ENCODE measurements at places on chromosomes 11 and 22. TPM values are rescaled to one million over a fixed set of nuclear protein-coding genes. Genes with fewer than 3 reads are reported as not detected.

FGF19 gene
- total RNA-seq, result not detected

CABP4 gene
- not detected for total RNA-seq

ASCL2 gene
- total RNA-seq, result 0.12 TPM

APOL1 gene
- 7.2 TPM for total RNA-seq

CCDC87 gene
- 0.14 TPM for total RNA-seq

GRCh38 chr11:78194490-78194889 lies 5.8 kb downstream of the USP35 start:
- no peak for DNase-seq

DNA sequence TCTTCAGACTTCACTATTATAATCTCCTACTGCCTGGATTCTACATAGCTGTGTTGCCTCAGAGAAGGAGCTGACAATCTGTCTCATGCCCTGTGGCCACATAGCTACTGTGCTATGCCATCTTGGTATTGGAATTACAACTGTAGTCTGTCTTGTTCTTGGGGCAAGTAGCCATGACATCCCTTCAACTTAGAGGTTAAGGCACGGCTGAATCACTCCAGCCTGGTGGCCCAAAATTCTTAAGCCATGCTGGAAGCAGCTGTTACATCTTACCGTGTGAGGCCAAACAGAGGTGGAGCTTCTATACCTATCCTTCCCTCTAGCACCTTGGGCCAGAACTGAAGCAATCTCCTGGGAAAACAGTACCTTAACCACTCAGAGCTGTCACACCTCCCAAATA lies 14.8 kb downstream of the CARD18 start:
- DNase-seq, result no peak

GNG3 gene
- not detected for total RNA-seq

GRCh38 chr11:6468712-6469495 lies 4.8 kb downstream of the TRIM3 start:
- DNase-seq, result peak; percentile 7

CRYBB3 gene
- total RNA-seq, result 0.43 TPM

DNA sequence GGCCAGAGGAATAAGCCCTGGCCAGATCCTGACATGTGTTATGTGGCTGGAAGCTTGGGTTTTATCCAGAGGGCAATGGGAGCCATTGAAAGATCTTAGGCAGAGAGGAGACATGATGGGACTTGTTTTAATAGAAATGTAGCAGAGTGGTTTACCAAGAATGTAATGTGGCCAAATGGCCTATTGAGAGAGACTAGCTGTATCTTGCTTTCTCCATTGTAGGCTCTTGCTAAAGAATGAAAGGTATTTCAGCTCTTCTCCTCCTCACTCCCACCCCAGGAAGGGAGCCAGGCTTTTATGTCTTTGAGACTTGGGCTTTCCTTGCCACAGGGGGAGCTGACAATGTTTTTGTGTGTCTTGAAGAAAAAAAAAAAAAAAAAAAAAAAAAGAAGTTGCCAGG lies 82.3 kb downstream of the TRIM29 start:
- DNase-seq, result no peak

DNA sequence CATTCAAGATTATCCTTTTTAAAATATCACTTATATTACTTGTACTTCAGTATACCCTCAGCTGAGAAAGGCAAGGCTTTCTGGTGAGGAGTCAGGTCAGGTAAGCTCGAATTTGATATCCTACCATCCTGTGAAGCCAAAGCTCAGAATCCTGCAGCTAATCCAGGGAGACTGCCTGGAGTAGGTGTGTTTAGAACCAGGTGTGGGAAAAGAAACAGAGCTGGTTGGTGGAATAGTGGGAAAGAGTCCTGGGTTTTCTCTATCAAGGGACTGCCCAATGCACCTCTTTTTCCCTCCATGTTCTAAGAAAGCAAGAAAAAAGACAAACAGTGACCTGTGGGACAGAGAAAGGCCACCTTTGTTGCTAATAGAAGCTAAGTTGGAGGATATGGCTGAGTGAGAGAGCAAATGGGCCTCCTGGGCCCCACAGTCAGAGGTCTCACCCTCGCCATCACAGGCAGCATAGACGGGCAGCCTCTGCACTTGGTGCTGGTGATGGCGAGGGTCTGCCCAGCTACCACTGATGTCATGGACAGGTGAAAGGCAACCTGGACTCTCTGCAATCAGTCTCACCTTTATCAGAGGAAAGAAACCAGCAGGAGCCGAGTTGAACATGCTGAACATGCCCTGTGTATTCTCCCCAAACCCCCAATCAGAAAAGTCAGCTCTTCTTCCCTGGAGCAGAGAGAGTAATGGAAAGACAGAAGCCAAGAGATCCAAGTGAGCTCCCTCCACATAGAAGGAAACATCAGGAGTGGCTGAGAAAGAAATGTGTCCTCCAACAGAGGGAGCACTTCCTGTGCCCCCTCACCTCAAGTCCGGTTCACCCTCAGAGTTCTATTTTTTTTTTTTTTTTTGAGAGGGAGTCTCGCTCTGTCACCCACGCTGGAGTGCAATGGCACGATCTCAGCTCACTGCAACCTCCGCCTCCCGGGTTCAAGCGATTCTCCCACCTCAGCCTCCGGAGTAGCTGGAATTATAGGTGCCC lies 491.3 kb downstream of the BUD13 start:
- no peak for DNase-seq

DNA sequence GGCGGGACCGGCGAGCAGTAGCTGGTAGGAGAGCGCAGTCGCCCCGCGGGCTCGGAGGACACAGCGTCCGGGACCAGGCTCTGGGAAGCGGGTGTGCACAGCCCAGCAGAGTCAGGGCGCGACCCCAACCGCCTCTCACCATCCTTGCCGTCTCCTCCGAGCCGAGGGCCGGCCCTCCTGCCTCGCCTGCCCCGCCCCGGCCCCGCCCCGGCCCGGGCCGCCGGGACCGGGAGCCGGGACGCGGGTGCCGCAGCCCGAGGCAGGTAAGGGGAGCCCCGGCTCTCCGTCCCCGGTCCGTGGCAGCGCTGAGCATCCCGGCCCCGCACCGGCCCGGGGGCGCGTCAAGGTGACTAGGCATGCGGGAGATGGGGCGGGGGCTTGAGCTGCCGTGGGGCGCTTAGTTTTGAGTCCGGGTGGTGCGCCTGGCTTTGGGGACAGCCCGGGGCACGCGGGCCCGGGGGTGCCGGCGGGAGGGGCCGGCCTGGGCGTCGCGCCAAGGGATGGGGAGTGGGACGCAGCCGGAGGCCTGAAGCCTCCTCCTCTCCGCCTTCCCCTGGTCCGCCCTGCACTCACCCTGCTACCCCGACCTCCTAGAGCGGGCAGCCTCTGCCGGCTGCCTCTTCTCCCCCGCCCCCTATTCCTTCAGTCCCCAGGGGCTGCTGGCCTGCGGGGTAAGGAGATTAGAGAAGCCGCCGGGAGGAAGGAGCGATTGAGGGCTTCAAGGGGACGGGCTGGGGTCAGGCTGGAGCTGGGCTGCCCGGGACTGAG lies at the start of gene ABCG4:
TSS of gene ABCG4 (plus strand) at position 35 of the 768 bp plus-strand sequence. CDS start 914 bp downstream, outside the sequence.
- no peak for DNase-seq

KRTAP5-4 gene
- not detected for total RNA-seq

- no peak for DNase-seq
Measured at GRCh38 chr22:48353116-48353947, 1474.3 kb downstream of the BRD1 start.

DNA sequence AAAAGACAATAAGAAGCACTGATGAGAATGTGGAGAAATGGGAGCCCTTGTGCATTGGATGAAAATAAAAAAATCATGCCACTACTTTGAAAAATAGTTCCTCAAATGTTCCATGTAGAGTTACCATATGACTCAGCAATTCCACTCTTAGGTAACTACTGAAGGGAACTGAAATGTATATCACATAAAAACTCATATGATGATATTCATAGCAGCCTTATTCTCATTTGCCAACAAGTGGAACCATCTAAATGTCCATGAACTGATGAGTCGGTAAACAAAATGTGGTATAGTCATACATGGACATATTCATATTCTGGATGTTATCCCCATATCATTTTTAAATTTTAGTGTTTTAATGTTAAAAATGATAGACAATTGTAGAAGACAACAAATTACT lies 3.5 kb downstream of the KRTAP5-9 start:
- no peak for DNase-seq

DNA sequence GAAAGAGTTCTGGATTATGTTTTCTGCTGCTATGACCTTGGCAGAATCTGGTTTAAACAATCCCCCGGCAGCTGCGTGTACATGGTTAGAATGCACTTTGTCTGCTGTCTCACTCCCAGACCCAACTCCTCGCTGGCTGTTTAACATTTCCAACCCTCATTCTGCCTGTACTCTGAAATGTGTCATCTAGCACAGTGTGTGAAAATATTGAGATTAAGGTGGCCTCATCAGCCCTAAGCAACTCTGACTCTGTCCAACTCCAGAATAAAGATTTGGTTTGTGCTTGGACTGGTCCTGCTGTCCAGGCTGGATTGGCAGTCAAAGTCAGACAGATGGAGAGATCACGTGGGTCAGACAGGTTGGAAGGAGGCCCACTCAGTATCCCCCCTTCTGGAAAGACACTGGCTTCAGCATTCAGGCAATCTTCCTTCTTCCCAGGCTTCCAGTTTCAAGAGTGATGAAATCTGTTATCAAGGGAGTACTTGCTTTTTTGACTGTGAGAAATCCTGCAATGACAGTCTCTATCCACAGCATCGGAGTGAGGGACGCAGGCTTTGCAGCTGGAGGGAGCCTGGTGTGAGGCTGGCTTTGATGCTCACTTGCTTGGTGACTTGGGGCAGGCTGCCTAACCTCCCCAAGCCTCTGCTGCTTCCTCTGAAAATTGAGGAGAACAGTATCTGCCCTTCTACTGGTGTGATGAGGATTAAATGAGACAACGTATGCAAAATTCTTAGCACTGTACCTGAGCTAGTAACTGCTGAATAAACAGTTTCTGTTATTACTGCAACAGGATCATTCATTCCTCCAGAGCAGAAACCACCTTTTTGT lies 29.8 kb downstream of the ABTB2 start:
- DNase-seq, result no peak

GRCh38 chr22:37681556-37682049 lies 4.5 kb upstream of the NOL12 start:
- no peak for DNase-seq

MS4A6E gene
- total RNA-seq, result not detected

BTG4 gene
- not detected for total RNA-seq

DNA sequence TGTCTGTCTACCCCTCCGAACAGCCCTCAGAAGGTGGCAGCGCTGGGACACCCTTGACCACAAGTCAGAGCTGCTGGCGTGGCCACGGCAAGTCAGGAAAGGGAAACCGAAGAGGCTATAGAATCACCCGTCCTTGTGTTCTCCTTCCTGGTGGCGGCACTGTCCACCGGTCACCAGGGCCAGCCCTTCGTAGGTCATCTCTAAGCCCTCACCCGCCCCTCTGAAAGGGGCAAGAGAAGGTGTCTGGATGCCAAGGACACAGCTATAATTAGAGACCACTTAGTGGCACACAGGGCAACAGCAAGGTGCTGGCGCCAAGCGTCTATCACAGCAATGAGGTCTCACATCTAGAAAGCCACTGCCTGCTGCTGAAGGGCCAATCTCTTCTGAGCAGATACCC lies 320.9 kb downstream of the SHANK2 start:
- DNase-seq, result no peak

DNA sequence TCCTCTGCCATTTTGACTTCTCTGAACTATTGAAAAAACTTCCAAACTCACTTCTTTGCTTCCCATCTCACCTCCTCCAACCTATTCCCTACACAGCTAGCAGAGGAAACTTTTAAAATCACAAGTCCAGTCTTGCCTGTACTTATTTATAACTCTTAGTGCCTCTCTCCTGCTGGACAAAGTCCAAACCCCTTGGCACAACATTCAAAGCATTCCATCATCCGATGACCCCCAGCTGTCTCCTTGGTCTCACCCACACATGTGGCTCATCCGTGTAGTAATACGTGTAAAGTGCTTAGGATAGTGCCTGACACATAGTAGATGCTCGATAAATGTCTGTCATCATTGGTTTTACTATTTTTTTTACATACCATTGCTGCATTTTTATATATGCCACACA lies 101.4 kb downstream of the PARVA start:
- DNase-seq, result no peak

P2RX6 gene
- total RNA-seq, result not detected

PLEKHB1 gene
- 4.6 TPM for total RNA-seq

GRCh38 chr22:48669986-48670716 lies 1157.5 kb downstream of the BRD1 start:
- DNase-seq, result no peak

- DNase-seq, result no peak
Measured at GRCh38 chr22:49768951-49769690, 58.6 kb downstream of the BRD1 start.

DNA sequence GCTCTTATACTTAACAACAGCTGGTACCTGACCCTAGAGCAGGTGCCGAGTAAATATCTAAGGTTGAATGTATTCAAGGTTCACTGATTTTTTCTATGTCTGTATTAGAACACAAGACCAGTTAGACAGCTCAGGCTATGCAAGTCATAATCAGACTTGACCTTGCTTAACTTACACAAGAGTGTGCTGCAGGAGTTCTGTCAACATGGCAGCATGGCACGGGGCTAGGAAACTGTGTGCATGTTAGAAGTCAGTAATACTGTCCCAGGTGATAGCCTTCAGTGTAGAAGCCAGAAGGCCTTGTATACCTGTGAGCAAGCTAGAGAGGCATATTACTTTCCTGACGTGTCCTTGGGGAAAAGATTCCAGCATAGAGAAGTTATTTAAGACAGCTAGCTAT lies 253.1 kb downstream of the FAT3 start:
- DNase-seq, result no peak

DNA sequence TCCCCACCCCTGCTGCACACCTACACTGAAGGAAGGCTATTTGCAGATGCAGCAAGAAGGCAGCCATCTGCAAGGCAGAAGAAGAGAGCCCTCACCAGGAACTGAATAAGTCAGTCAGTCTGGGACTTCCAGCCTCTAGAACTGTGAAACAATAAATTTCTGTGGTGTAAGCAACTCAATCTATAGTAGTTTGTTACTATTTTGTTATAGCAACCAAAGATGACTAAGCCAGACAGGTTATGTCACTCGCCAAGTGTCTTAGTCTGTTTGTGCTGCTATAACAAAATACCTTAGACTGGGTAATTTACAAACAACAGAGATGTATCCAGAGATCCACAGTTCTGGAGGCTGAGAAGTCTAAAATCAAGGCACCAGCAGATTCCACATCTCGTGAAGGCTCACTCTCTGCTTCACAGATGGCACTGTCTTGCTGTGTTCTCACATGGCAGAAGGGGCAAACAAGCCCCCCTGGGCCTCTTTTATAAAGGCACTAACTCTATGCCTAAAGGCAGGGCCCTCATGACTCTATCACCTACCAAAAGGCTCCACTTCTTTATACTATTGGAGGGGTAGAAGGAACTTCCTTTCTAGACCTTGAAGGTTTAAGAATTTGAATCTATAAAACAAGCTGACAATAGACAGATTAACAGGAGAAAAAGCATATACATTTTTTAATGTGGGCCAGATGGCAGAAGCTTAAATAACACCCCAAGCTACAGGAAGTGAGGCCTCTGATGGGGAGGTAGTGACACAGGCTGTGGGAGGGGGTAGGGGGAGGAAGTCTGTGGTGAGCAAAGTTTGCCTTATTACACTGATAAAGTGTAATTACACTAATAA lies 12.3 kb downstream of the APOL6 start:
- no peak for DNase-seq

KRTAP5-10 gene
- not detected for total RNA-seq

All from epithelial cell of proximal tubule (primary cell).